ENCODE measurements at places on chromosomes 12 and 14. TPM values are rescaled to one million over a fixed set of nuclear protein-coding genes. Genes with fewer than 3 reads are reported as not detected.

The GDF3 gene
- total RNA-seq = not detected

The ACSM4 gene
- total RNA-seq = not detected

GRCh38 chr12:14578646-14579045 lies 11.0 kb upstream of the PLBD1 start:
- no peak for DNase-seq

- DNase-seq = no peak
Observed at GRCh38 chr12:111349101-111349747, 19.7 kb downstream of the PHETA1 start.

DNA sequence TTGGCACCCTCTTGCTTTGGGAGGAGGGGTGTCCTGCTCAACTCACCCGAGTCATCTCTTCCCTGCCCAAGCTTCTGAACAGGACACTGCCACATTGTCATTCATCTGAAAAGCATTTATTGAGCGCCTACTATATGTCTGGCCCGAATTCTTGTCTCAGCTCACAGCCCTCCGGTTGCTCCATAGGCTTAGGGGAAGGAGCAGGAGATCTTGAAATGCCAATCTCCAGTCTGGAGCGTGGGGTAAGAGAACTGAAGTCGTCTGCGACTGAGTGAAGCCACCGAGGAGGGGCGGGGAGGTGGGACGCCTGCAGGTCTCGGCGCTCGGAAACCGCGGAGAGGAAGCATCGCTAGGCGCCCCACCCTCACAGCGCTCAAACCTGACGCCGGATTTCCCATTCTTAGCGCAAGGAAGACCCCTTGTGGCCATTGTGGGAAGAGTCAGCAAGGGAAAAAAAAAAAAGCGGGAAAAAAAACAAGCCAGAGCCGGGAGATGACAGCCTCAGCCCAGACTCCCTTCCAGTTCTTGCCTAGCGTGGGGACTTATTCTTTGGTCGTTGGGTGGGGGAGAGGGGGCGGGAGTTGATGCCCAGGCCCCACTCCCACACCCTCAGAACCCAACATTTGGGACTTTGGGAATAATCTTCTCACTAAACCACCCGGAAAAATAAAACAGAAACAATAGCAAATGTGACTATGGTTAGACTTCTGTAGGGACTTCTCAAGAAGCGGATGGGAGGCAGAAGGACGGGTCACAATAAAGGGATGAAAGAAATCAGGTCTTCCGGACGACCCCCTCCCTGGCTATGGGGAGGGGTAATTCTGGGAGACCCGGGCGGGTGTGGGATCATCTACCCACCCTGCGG lies 28.2 kb upstream of the SMUG1 start:
- peak; percentile 77 for DNase-seq

- DNase-seq = peak; percentile 84
Observed at GRCh38 chr12:56129206-56129941, 1.3 kb downstream of the ESYT1 start.

DNA sequence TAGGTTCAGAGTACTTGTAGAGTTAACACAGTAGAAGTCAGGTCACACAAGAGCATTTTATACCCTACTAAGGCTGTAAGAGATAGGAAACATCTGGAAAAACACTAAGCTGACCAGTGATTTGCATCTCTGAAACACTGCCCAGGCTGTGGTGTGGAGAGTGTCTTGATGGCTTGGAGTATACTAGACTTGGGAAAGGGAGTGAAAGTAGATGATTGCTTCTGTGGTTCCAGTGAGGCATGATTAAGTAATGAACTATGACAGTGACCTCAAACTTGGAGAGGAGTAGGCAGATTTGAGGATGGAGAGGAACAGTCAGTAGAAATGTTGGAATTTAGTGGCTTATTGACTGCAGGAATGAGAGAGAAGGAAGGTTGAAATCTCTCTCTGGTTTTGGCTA lies 201.2 kb downstream of the FLRT2 start:
- DNase-seq = no peak

- DNase-seq = no peak
Observed at GRCh38 chr12:131923260-131923659, 5.8 kb upstream of the PUS1 start.

- no peak for DNase-seq
Observed at GRCh38 chr14:27929797-27930347, 836.7 kb upstream of the FOXG1 start.

GRCh38 chr12:78914859-78915331 lies 50.3 kb downstream of the SYT1 start:
- DNase-seq = no peak

DNA sequence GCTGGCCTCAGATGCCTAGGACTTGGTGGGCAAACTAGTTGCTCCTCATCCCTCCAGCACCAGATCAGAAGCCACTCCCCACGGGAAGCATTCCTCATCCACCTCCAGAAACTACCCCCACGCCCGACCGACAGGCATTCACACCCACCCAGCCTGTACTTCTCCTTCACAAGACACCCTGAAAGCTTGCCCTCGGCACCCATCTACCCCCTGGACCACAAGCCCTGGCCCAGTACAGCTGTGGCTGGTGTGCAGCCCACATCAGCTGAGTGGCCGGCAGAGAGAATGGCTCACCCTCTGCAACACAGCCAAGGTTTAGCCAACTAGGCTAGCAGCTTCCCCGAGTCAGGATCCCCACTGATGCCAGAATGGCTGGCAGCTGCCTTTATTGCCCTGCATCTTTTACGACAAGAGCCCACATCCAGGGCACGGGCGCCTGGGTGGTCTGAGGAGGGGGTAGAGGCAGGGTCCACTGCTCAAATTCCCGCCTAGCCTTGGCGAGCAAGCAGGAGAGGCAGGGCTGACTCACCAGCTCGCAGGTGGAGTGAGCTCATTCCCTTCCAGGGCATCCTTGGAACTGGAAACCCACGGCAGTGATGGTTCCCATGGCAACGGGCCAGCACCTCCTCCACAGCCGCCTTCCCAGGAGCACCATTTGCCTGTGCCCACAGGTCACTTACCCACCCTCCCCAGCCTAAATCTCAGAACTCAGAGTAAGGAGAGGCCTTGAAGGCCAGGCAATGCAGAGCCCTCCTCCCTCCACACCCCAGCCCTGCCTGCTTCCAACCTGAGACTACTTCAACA lies 17.1 kb downstream of the ACTN1 start:
- no peak for DNase-seq

- DNase-seq = no peak
Observed at GRCh38 chr14:103862393-103862782, 15.0 kb upstream of the PPP1R13B start.

- no peak for DNase-seq
Observed at GRCh38 chr12:75666939-75667334, 155.5 kb upstream of the KRR1 start.

The SLC2A3 gene
- 219 TPM for total RNA-seq

GRCh38 chr14:79011091-79011919 lies 841.1 kb downstream of the NRXN3 start:
- DNase-seq = no peak

The PLEKHH1 gene
- 0.68 TPM for total RNA-seq

The SOAT2 gene
- total RNA-seq = 10.4 TPM

- DNase-seq = peak; percentile 65
Observed at GRCh38 chr14:104977681-104978653, at the start of gene AHNAK2. Gene AHNAK2, minus strand, starts transcription at chr14:104978374. Its CDS starts 137 bp downstream, at chr14:104978237.

DNA sequence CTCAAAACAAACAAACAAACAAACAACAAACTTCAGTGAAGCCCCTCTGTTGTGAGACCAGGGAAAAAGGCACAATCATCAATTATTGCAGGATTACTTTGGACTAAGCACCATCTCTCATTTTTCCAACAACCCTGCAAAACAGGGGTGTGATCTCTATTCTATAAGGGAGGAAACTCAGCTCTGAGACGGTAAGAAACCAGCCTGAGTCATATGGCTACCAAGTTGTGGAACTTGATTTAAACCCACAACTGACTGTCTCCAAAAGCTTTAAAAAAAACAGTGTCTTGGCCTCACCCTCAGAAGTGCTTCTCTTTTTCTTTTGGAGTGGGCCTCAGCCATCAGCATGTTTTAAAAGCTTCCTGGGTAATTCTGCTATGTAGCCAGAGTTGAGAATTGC lies 49.8 kb downstream of the RIN3 start:
- DNase-seq = no peak

DNA sequence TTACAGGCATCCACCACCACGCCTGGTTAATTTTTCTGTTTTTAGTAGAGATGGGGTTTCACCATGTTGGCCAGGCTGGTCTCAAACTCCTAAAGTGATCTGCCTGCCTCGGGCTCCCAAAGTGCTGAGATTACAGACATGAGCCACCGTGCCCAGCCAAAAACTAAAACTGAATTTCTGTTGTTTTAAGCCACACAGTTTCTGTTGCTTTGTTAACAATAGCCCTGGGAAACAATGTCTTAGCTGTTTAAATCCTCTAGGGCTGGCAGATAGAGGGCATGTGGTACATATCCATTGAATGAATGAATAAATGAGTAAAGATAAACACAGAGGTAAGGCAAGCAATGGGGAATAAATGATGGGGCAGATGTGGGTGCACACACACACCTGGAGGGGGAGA lies 8.0 kb upstream of the EIF5 start:
- DNase-seq = no peak

The WNT5B gene
- not detected for total RNA-seq

The EML1 gene
- total RNA-seq = 0.69 TPM

GRCh38 chr14:74932401-74932901 lies 9.4 kb upstream of the RPS6KL1 start:
- DNase-seq = no peak

GRCh38 chr12:1830401-1830845 lies 10.1 kb downstream of the LRTM2 start:
- DNase-seq = no peak

DNA sequence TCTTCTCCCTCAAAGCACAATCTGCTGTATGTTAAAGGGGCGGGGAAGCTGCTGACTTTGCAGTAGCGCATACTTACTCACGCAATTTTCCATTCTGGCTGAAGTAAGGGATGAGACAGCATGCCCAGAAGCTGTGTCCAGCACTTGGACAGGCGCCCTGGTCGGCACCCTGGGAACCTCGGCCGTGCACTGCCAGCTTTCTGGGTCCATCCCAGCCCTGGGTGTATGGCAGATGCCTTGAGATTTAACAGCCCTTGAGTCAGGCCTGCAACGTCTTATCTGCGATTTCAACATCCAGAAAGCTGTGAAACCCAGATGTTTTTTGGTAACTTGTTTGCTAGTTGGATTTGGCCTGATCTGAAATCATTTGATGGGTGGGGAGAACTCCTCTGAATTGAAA lies 16.1 kb downstream of the EML1 start:
- DNase-seq = no peak

The ZNF140 gene
- 19.8 TPM for total RNA-seq

The DDX47 gene
- total RNA-seq = 56.3 TPM

DNA sequence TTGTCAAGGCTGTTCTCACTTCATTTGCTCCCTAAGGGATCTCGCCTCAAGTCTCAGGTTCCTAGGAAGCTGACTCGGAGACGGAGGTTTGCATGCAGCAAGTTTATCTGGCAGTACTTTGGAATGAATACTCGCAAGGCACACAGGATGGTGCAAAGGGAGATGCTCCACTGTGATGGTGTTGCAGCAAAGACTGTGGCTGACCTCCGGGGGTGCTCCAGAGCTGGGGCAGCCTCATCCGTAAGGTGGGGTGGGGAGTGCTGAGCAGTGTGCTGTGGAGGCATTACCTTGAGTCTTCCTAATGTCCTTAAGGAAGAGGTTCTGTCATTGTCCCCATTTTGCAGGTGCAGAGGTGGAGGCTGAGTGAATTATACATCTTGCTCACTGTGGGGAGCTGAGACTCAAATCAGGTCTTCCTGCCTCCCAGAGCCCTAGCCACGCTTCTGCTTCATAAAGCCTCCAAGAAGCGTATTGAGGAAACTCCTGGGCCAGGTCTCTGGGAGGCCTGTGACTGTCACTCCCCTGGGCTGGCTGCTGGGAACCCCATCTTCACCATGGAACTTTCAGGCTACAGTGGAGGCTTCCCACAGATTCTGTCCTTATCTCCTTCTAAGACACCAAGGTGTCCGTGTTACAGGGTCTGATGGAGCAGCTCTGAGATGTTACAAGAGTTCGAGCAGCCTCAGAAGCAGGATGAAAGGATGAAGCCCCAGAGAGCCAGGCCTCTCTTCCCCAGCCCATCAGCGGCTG lies 39.5 kb downstream of the GALNT16 start:
- DNase-seq = no peak

DNA sequence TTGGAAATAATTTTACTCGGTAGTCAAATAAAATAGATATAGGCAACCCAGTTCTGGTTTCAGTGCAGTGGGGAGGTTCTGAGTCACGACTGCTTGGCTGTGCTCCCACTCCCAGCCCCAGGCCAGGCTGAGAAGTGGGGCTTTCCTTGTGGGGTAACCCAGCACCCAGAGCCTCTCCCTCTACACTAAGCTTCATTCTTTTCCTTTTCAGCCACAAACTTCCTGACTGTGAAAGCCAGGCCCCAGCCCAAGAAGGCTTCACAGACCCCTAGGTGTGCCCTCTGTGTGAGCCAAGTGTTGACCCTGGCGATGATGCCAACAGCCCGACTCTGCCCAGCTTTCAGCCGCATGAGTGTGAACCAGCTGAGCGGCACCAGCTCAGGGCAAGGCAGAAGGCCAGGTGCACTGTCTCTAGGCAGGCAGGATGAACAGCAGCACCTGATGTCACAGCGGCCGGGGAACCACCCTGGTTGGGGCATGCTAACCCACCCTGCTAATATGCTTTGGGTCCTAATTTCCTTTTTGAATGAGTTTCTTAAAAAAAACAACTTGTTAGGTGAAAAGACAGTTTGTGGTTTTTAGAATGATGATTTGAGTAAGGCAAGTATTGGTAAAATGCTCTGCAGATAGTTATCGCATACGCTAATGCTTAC lies 42.2 kb upstream of the ATP23 start:
- DNase-seq = peak; percentile 60

The TDRD9 gene
- 0.62 TPM for total RNA-seq

DNA sequence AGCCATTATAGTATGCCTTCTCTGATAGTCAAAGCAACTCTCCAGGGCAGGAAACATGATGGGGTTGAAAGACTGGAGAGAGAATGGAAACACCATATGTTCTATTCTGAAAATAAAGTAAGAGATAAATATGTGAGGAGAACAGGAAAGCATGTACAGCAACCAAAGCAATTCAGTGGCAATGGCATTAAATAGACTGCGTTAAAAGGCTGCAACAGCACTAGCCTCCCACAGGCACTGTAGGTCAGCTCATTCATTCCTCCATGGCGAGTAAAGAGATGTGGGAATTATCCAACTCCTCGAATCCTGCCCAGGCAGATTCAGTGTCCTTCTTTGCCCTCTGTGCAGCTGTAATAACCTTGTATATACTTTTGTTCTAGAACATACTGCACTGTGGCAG lies 43.8 kb downstream of the ANO6 start:
- DNase-seq = no peak
